Suprapubic skin (tissue), 4 donors: ENCODE measurements at places on chromosomes 1 and 21. TPM values are rescaled to one million over a fixed set of nuclear protein-coding genes. Genes with fewer than 3 reads are reported as not detected.

- no peak overlapping the region for H3K27ac ChIP-seq
- DNase-seq = no peak
- H3K27me3 ChIP-seq = peaks cover 2% of the 10 kb centered on the region
- no peaks in the 10 kb centered on the region for H3K36me3 ChIP-seq
- H3K4me1 ChIP-seq = peaks cover 4% of the 10 kb centered on the region
- no peak overlapping the region for H3K4me3 ChIP-seq
Observed at GRCh38 chr1:34743775-34744174, 11.1 kb upstream of the GJB5 start.

DNA sequence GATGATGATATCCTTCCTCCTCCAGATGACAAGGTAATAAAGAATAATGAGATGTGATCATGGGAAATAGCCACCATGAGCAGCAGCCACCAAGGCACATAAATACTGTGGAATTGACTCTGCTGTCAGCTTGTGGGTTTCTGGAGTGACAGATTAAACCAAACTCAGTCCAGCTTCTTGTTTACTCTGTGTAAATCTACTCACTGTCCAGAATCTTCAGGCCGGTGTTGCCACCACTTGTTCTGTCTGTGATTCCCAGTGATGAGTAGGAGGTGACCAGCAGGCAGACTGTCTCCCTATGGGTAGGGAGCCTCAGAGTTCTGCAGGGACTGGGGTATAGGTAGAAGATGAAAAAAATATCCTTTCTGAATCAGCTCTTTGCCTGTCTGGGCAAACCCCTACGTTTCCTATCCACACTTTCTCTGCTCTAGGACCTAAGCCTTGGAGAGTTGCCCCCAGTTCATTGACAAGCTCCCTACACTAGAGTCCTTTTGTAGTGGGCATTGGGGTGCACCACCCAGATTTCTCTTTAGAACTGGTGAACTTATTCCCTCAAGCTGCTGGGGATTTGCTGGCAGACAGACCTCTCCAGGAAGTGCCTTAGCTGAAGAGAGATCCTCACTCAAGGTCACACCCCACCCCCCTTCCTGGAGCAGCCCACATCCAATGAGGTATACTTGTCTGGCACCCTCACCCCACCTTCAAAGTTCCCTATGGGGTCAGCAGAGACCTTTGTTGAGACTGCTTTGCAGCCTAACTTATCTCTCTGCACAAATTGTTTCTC, 47.6 kb downstream of the ATP1A1 start:
- no peaks in the 10 kb centered on the region for H3K27me3 ChIP-seq
- no peak overlapping the region for H3K4me3 ChIP-seq
- H3K4me1 ChIP-seq = peaks cover 27% of the 10 kb centered on the region

GRCh38 chr1:228282329-228283042, 74.6 kb downstream of the OBSCN start:
- no peak overlapping the region for H3K4me3 ChIP-seq
- peak; percentile 48 for DNase-seq
- H3K4me1 ChIP-seq = no peaks in the 10 kb centered on the region
- H3K27me3 ChIP-seq = no peaks in the 10 kb centered on the region
- H3K27ac ChIP-seq = no peak overlapping the region
- H3K36me3 ChIP-seq = peaks cover 48% of the 10 kb centered on the region

GRCh38 chr1:28144203-28145135, 32.0 kb downstream of the PTAFR start:
- DNase-seq = no peak
- H3K4me3 ChIP-seq = no peak overlapping the region
- H3K4me1 ChIP-seq = no peaks in the 10 kb centered on the region
- H3K36me3 ChIP-seq = peaks cover under 1% of the 10 kb centered on the region
- H3K27me3 ChIP-seq = no peaks in the 10 kb centered on the region

DNA sequence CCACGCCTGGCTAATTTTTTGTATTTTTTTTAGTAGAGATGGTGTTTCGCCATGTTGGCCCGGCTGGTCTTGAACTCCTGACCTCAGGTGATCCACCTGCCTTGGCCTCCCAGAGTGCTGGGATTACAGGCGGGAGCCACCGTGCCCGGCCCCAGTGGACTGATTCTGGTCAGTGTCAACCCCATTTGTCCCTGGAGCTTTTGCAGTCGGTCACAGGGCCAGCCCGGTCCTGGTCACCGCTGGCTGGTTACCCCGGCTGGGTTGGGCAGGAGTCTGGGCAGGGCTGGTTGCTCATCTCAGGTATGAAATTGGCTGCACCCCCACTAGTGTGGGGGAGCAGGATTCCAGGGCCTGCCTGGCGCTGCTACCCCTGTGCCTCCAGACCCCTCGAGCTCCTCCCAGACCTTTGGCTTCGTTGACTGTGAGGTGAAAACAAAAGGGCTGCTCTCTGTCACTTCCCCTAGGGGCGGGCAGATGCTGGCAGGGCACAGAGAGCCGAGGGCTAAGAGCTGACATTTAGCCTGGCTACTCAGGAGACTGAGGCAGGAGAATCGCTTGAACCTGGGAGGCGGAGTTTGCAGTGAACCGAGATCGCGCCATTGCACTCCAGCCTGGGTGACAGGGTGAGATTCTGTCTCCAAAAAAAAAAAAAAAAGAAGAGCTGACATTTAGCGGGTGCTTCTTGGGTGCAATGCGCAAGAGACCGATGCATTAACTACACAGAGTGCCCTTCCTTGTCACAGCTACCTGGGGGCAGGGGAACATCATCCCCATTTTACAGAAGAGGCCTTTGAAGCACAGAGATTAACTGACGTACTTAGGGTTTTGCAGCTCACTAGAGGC, 10.6 kb downstream of the TNFRSF1B start:
- no peak for DNase-seq
- no peaks in the 10 kb centered on the region for H3K36me3 ChIP-seq

- peaks cover 59% of the 10 kb centered on the region for H3K4me1 ChIP-seq
- H3K4me3 ChIP-seq = peak overlapping the region; percentile 51
- peaks cover 10% of the 10 kb centered on the region for H3K27me3 ChIP-seq
- no peak overlapping the region for H3K27ac ChIP-seq
Observed at GRCh38 chr1:43936431-43937151, 3.0 kb downstream of the ARTN start.

GRCh38 chr1:167328816-167329483, 108.3 kb downstream of the POU2F1 start:
- H3K4me1 ChIP-seq = no peaks in the 10 kb centered on the region
- H3K27ac ChIP-seq = no peak overlapping the region
- H3K27me3 ChIP-seq = no peaks in the 10 kb centered on the region
- no peak overlapping the region for H3K4me3 ChIP-seq

GRCh38 chr1:206465951-206466350, 4.3 kb upstream of the IKBKE start:
- no peaks in the 10 kb centered on the region for H3K27me3 ChIP-seq
- H3K4me3 ChIP-seq = no peak overlapping the region
- no peak overlapping the region for H3K27ac ChIP-seq
- peaks cover 44% of the 10 kb centered on the region for H3K4me1 ChIP-seq
- H3K36me3 ChIP-seq = peaks cover 4% of the 10 kb centered on the region

DNA sequence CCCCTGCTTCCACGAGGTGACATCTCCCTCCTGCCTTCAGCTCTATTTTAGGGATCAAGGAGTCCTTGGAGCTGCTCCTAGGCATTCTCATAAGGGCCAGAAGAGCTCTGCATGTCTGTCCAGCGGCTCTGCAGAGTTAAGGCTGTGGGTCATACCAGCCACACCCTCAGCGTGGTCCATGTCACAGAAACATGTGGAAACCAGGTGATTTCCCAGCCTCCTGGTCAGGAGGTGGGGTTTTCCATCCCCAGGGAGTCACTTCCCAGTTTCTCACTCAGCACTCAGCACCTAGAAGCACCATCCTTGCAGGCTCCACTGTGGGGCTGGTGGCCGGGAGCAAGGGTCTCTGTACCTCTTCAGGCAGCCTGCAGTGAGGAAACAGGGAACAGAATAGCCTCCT, 1.4 kb upstream of the TNFRSF1B start:
- H3K27ac ChIP-seq = no peak overlapping the region
- H3K27me3 ChIP-seq = peaks cover 7% of the 10 kb centered on the region
- H3K4me3 ChIP-seq = no peak overlapping the region

GRCh38 chr1:157442065-157442464, 110.2 kb downstream of the FCRL5 start:
- H3K4me1 ChIP-seq = no peaks in the 10 kb centered on the region
- no peaks in the 10 kb centered on the region for H3K27me3 ChIP-seq
- H3K27ac ChIP-seq = no peak overlapping the region
- H3K36me3 ChIP-seq = no peaks in the 10 kb centered on the region
- DNase-seq = no peak

DNA sequence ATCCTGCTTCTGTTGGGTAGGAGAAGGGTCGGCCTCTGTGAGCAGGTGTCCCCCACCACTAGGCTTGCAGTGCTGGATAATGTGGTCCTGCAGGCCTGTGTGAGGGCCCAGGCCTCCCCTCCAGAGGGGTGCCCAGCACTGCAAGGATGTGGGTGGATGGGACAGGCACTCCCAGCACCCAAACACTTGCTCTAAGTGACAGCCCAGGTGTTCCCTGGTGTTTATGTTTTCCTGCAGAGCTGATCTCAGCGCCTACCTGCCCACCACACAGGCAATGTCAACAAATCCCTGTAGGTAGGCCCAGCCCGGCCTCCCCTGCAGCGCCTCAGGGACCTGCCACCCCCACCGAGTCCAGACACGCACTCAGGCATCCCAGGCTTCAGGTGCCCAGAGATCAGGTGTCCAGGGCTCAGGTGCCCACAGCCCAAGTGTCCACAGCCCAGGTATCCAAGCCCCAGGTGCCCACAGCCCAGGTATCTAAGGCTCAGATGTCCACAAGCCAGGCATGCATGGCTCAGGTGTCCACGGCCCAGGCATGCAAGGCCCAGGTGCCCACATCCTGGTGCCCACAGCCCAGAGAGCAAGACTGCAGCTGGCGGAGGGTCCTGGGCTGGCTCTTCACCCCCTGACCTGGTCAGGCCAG, 59.2 kb downstream of the WNT9A start:
- no peak overlapping the region for H3K4me3 ChIP-seq
- no peak overlapping the region for H3K27ac ChIP-seq
- no peaks in the 10 kb centered on the region for H3K36me3 ChIP-seq
- no peak for DNase-seq
- H3K4me1 ChIP-seq = peaks cover 28% of the 10 kb centered on the region

DNA sequence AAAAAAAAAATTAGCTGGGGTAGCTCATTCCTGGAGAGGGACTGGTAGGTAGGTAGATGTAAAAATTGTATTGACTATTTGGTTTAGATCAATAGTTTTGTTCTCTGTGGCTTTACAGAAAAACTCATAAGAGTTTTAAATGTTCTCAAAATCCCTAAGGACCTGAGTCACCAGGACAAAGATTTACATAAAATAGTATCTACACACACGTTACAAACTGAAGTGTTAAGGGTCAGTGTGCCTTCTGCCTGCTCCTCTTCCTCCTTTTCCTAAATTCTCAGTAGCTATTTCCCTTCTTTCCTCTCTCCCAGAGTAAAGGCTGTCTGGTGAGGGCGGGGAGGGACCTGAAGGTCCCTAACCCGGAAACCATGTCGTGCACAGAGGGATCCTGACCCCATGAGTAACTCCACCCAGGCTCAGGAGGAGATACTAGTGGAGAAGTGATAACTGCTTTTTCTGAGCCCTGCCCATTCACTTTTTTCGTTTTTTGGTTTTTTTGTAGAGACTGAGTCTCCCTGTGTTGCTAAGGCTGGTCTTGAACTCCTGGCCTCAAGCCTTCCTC, 8.1 kb downstream of the PLEKHM2 start:
- H3K27me3 ChIP-seq = no peaks in the 10 kb centered on the region
- no peak for DNase-seq
- no peaks in the 10 kb centered on the region for H3K36me3 ChIP-seq
- H3K4me1 ChIP-seq = peaks cover 26% of the 10 kb centered on the region
- H3K27ac ChIP-seq = no peak overlapping the region
- no peak overlapping the region for H3K4me3 ChIP-seq

GRCh38 chr1:207519505-207520399, 23.8 kb downstream of the CR1 start:
- no peaks in the 10 kb centered on the region for H3K4me1 ChIP-seq
- no peak overlapping the region for H3K4me3 ChIP-seq
- H3K36me3 ChIP-seq = no peaks in the 10 kb centered on the region

- DNase-seq = peak; percentile 89
- H3K4me3 ChIP-seq = peak overlapping the region; percentile 67
- no peaks in the 10 kb centered on the region for H3K36me3 ChIP-seq
- peaks cover 69% of the 10 kb centered on the region for H3K4me1 ChIP-seq
Observed at GRCh38 chr1:201739492-201740085, 89.4 kb upstream of the IPO9 start.

GRCh38 chr1:159171688-159172501, 480 bp downstream of the CADM3 start:
- peak; percentile 80 for DNase-seq
- peaks cover 24% of the 10 kb centered on the region for H3K4me1 ChIP-seq
- no peak overlapping the region for H3K27ac ChIP-seq
- H3K27me3 ChIP-seq = peaks cover 60% of the 10 kb centered on the region
- no peaks in the 10 kb centered on the region for H3K36me3 ChIP-seq

DNA sequence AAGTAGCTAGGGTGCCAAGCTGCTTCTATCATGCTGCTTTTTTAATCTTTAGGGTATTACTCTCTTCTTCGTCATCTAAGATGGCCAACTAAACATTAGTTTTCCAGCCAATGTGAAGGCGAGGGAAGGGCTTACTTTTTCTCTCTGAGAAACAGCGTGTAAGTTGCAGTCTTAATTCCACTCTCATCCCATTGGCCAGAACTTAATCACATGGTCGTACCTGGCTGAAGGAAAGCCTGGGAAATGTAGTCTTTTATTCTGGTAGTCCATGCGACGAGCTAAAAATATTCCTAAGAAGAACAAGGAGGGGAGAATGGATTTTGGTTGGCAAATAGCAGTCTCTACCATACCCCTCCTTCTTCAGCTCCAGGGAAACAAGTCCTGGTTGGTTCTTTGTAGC, 21.5 kb downstream of the DNAJC6 start:
- no peak overlapping the region for H3K4me3 ChIP-seq
- no peaks in the 10 kb centered on the region for H3K36me3 ChIP-seq
- no peak for DNase-seq

DNA sequence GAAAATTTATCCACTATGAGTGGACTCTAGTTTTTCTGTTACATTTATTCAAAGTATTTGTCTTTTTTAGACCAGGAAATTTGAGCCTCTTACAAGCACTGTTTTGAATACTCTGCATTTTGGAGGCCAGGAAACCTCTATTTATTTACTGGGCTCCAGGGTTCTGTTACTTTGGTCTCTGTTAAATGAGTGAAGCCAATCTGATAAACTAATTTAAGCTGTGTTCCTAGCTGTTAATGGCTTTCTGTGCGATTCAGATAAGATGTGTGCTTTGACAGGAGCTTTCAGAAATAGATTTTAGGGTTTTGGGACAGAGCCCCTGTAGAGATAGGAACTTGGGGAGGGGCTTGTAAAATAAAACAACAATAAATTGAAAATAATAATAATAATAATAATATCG, 23.9 kb downstream of the ACKR1 start:
- H3K27ac ChIP-seq = no peak overlapping the region
- DNase-seq = no peak
- H3K27me3 ChIP-seq = peaks cover 4% of the 10 kb centered on the region
- no peaks in the 10 kb centered on the region for H3K36me3 ChIP-seq
- no peaks in the 10 kb centered on the region for H3K4me1 ChIP-seq
- no peak overlapping the region for H3K4me3 ChIP-seq

GRCh38 chr1:160116283-160117147, 956 bp downstream of the ATP1A2 start:
- no peaks in the 10 kb centered on the region for H3K36me3 ChIP-seq
- peak overlapping the region; percentile 9 for H3K4me3 ChIP-seq
- peaks cover 20% of the 10 kb centered on the region for H3K4me1 ChIP-seq
- peaks cover 18% of the 10 kb centered on the region for H3K27me3 ChIP-seq

WLS gene
- total RNA-seq = 75.0 TPM

RGS5 gene
- total RNA-seq = 24.1 TPM

NOS1AP gene
- 3.6 TPM for total RNA-seq

FAM151A gene
- total RNA-seq = not detected

SOAT1 gene
- total RNA-seq = 39.9 TPM

SPRR4 gene
- total RNA-seq = 1.4 TPM

C1orf87 gene
- total RNA-seq = not detected

S100A11 gene
- 722 TPM for total RNA-seq

MMP23B gene
- total RNA-seq = 3.1 TPM

CRYZ gene
- total RNA-seq = 18.7 TPM

RGS8 gene
- total RNA-seq = not detected
